ENCODE measurements at places on chromosomes 12 and 14.

- no peak for DNase-seq
Measured at GRCh38 chr14:86084097-86084496, 554.2 kb downstream of the FLRT2 start.

- DNase-seq: no peak
Measured at GRCh38 chr12:108382437-108382801, 43.3 kb upstream of the CMKLR1 start.

DNA sequence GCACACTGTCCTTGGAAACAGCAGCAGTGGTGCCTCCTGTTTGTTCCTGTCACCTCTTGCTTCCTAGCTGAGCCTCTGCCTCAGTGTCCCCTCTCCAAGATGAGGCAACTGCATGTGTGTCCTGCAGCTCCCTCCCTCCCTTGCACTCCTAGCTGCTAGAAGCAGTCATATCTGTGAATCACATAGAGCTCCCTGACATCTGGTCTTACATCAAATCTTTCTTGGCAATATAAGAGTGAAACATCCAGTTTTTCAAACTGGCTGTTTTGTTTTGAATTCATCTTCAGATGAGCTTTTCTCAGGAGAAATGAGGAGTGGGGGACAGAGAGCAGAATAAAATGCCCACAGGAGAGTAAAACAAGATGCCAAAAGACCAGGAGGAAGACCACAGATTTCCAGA lies 103.7 kb downstream of the VCPKMT start:
- no peak for DNase-seq

DNA sequence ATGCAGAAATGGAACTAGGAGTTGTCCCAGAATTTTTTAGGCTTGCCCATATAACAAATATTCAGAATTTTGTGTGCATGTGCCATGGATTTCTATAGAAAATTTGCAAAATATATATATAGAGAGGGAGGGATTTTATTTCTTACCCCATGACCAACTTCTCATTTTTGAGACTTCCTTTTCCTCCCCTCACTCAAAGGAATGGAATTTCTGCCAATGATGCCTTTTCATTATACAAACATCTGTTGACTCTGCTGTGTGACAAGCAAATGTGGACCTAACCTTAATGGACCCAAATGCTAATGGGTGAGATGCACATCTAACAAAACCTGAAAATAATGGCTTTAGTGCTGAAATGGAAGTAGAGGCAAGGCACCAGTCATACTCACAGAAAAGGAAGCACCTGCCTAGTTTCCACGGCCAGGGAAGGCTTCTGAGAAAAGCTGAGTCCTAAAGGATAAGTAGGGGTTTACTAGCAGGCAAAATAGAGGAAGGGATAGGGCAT lies 3.6 kb upstream of the GNG2 start:
- no peak for DNase-seq

- DNase-seq: no peak
Measured at GRCh38 chr12:51910168-51910567, 2.9 kb downstream of the ACVRL1 start.

GRCh38 chr12:103021538-103022218 lies 64.2 kb downstream of the ASCL1 start:
- DNase-seq: no peak

DNA sequence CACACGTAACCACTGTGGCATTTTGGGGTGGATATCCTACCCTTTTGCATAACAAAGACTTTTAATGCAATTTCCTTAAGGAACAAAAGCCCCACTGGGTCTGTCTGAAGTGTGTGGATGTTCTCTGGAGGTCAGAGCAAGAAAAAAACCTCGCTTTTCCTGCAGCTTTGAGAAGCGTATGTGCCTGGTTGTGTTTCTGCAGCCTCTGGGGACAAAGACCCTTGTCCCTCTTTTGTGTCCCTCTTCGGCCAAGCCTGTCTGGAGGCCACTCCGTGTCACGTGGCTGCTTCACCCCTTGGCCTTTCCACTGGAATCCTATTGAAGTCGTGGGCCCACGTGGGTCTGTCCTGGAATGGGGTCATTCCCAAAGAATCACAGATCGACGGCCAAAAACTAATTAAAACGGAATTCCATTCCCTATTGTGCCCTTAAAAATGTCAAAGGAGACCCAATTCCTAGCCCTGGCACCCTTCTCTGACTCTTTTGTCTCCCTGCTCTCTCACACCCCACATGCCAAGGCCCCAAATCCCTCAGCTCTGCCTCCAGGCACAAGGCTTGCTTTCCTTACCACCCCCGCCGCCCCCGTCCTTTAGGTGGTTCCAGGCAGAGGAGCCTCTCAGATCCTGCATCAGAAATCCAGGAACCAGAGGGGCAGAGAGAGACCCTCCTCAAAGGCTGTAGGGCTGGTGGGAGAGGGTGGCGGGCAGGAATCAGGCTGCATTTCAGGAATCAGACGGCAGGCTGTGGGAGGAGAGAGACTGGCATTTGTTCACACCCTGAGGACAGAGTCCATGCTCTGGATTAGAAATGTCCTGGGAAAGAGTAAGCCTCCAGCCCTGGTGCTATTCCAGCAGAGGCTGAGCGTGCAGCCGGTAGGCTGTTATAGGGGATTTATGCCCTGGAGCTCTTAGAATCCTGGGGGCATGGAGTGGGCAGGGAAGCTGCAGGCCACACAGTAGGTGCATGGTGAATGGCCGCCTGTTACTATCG lies 12.6 kb upstream of the CYP46A1 start:
- no peak for DNase-seq

DNA sequence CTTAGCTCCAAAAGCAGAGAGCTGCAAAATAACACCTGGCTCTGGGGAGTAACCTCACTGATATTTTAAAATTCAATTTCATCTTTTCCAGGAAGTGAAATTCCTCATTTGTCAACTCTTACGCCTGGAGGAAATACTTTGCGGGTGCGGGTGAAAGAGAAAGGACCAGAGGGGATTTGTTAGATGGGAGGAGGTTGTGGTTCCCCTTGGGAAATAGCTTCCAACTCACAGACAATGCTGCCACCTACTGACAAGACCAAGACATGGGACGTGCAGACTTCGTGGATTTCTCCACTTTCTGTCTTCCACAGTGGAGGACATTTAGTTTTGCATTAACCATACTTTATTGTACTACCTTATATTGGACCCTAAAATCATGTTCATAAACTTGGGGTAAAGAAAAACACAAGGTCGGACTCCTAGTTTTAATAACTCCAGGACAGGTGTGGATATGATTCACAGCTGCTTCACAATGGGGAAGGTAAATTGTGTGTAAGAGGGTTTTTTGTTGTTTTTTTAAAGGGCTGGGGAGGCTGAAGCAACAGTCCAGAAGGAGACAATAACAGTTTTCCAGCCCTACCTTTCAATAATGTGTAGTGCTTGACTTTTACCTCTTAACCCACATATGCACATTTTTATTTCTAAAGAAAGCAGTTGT lies 10.8 kb downstream of the FBXL14 start:
- DNase-seq: no peak

DNA sequence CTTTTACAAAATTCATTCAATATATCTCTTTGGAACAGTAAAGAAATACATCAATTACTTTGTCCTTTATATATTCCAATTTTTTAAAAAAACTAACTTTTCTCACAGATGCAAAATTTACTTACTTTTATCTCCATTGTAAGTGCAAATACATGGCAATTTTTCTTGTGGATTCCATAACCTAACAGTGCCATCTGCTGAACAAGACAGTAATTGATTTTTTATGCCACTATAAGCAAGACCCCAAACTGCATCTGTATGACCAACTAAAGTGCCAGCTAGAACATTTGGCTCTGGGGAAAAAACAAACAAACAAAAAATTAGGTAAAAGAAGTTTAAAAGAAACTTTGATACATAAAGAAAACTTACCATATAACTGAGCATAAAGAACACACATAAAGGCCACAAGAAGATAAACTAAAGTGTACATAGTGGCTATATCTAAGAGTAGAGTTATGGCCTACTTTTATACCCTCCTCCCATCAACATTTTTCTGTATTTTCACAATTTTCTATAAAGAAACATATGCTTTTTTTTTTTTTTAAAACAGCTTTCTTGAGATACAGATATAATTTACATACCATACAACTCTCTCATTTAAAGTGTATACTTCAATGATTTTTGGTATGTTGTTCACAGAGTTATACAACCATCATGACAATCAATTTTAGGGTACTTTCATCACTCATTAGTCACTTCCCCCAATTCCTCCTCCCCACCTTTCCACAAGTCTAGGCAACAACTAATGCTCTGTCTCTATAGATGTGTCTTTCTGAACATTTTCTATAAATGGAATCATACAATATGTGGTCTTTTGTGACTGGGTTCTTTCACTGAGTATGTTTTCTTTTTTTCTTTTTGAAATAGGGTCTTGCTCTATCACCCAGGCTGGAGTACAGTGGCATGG lies 32.6 kb downstream of the COCH start:
- DNase-seq: no peak

DNA sequence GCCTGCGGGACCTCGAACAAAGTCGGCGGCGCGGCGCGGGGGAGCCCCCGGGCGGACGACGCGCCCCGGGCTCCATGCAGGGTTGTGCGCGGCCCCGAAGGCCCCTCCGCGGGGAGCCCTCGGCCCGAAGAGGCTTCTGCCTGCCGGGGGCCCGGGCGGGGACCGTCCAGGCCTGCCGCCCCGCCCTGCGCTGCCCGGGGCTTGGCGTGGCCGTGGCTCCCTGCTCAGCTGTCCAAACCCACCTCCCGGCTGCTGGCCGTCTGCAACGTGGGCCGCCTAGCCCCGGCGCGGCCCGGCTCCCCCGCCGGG lies 670 bp downstream of the DYRK2 start:
- peak; percentile 44 for DNase-seq

- no peak for DNase-seq
Measured at GRCh38 chr12:25789541-25789944, 168.9 kb upstream of the RASSF8 start.

- no peak for DNase-seq
Measured at GRCh38 chr14:36916668-36917067, 255.0 kb downstream of the PAX9 start.

DNA sequence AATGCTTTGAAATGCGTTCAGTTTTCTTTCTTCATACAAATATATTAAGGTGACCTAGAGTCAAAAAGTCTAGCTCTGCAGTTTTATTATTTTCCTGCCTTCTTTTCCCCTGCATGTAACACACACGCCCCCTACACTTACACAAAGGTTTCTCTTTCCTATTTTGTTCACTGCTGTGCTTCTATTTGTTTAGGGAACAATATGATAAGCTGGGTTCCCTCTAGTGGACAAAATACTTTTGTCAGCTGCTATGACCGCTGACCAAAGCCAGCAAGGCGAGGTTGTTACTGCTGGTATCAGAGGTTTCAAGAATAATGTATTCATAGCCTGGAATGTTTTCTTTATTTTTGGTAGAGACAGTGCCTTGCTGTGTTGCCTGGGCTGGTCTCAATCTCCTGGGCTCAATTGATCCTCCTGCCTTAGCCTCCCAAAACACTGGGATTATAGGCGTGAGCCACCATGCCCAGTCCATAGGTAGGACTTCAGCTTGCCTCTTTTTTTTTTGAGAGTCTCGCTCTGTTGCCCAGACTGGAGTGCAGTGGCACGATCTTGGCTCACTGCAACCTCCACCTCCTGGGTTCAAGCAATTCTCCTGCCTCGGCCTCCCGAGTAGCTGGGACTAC lies 33.4 kb downstream of the FNTB start:
- no peak for DNase-seq

DNA sequence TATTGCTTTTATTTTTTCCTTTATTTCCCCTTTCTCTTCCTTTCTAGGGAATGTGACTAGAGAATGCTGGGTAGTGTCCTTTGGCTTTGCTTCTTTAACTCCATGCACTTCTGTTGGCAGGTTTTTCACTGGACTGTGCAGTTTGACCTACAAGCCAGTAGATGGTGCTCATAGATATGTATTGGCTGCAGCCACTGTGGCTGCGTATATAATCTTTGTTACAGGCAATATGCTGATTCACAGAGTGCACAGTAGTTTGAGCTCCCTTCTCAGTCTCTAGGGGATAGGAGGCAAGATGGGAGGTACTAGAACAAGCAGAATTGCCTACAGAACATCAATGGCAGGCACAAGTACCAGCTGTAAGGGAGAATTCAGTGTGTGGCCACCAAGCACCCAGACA lies 503.5 kb downstream of the LRFN5 start:
- DNase-seq: no peak

GRCh38 chr14:32195636-32196035 lies 6.2 kb upstream of the RNU6-7 start:
- DNase-seq: no peak

DNA sequence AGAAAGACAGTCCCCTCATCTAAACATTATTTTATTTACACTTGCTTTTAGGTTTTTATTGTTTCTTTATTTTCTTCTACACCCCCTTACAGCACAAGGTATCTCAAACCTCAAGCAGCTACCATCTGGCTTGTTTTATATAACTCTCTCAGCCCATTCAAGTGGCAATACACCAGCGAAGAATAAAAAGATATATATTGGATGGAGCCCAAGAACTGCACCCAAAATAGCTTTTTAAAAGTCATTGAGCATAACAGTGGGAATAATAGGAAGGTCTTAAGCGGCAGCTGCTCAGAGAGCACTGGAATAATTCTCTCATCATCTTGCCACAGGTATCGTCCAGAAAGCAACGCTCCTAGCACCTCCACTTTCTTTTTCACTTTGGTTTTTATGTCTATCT lies 322.5 kb downstream of the SYT1 start:
- DNase-seq: no peak

DNA sequence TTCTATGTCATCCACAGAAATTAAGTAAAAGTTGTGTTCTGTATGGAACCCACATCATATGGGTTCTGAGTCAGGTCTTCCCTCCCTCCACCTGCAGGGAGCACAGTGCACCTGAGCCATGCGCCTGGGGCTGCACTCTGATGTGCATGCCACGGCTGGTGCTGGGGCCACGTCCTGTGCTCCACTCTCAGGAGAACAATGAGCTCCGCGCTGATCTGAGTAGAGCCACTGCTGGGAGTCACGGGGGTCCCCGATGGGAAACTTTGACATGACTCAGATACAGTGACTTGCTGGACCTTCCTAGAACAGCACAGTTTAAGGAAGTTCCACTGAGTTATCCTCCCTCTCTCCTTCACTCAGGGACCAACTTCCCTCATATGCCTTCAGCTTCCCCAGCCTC lies 683.4 kb downstream of the TMEM121 start:
- DNase-seq: no peak

- DNase-seq: no peak
Measured at GRCh38 chr12:47282206-47282605, 202.4 kb upstream of the AMIGO2 start.

DNA sequence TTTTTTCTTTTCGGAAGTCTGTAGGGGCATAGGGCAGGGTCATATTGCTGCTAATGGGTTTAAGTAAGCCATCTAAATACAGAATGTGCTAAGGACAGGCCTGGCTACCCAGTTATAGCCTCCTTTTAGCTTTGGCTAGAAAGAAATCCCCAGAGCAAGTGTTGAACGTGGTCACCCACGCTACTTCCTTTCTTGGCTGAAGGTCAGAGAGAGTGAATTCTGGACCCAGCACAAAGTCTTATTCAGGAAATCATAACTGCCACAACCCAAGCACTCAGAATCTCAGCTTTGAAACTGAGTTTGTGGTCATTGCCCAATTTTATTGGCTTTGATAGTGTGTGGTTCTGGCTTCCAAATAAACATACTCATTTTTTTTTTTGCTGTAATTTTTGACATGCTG lies 542.1 kb upstream of the ATP2B1 start:
- DNase-seq: no peak
